ENCODE measurements at places on chromosomes 1 and 21. TPM values are rescaled to one million over a fixed set of nuclear protein-coding genes. Genes with fewer than 3 reads are reported as not detected.

LAMC2 gene
- total RNA-seq, result 1.5 TPM

HTR6 gene
- 4.3 TPM for total RNA-seq

FAM72B gene
- total RNA-seq, result 13.6 TPM

KIF14 gene
- 13.8 TPM for total RNA-seq

SPRR4 gene
- not detected for total RNA-seq

ATP6V1G3 gene
- not detected for total RNA-seq

- H3K27me3 ChIP-seq, result no peaks in the 10 kb centered on the region
- H3K4me1 ChIP-seq, result no peaks in the 10 kb centered on the region
- DNase-seq, result no peak
- no peak overlapping the region for H3K4me3 ChIP-seq
These were observed 233.1 kb upstream of the VAMP3 start for GRCh38 chr1:7538033-7538432.

DNA sequence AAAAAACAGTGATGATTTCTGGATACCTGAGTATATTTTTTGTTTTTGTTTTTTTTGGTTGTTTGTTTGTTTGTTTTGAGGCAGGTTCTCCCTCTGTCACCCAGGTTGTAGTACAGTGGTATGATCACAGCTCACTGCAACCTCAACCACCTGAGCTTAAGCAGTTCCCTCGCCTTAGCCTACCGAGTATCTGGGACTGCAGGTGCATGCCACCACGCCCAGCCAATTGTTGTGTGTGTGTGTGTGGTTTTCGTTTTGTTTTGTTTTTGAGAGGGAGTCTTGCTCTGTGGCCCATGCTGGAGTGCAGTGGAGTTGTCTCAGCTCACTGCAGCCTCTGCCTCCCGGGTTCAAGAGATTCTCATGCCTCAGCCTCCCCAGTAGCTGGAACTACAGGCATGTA lies 55.3 kb upstream of the RCC1 start:
- H3K4me3 ChIP-seq, result no peak overlapping the region
- no peaks in the 10 kb centered on the region for H3K27me3 ChIP-seq
- H3K27ac ChIP-seq, result no peak overlapping the region
- DNase-seq, result no peak
- H3K36me3 ChIP-seq, result no peaks in the 10 kb centered on the region
- peaks cover 21% of the 10 kb centered on the region for H3K4me1 ChIP-seq

DNA sequence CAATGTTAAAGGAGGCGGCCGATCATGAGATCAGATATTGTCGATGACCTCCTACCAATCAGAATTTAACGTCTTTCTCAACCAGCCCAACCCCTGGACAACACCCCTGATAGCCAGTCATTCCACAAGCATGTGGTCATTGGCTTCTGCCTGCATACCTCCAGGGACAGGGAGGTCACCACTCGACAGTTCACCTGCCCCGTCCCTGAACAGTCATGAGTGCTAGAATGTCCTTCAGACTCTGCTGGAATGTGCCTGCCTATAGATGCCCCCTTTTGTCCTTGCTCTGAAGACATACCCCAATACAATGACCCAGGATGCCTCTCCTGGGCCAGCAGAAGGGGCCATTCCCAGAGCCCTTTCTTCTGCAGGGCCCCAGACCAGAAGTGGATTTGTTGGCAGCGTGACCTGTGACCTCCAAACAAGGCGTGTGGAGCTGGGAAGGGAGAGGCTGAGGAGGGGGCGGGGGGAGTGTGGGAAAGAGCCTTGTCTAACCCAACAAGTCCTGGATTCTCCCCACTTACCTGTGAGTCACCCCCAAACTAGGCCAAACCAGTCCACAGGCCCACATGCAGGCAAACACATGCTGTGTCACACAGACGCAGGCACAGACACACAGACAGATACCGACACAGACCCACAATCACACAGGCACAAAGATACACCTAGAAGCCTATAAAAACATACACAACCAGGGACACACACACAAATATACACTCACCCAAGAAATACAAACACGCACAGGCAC lies 2.2 kb downstream of the CRYBG2 start:
- H3K36me3 ChIP-seq, result no peaks in the 10 kb centered on the region
- no peaks in the 10 kb centered on the region for H3K4me1 ChIP-seq
- no peaks in the 10 kb centered on the region for H3K27me3 ChIP-seq
- DNase-seq, result no peak
- H3K27ac ChIP-seq, result no peak overlapping the region

GRCh38 chr1:194081444-194081843 lies 895.0 kb upstream of the B3GALT2 start:
- no peak overlapping the region for H3K27ac ChIP-seq
- H3K27me3 ChIP-seq, result no peaks in the 10 kb centered on the region
- DNase-seq, result no peak

DNA sequence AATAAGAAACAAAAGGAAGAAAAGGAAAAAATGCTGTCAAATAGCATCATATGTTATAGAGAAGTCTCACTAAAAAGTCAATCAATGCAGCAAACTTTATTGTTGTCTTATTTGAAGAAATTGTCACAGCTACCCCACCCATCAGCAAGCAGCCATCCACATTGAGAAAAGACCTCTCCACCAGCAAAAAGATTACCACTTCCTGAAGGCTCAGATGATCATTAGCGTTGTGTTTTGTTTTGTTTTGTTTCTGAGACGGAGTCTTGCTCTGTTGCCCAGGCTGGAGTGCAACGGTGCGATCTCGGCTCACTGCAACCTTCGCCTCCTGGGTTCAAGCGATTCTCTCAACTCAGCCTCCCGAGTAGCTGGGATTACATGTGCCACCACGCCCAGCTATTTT lies 29.0 kb downstream of the ATP2B4 start:
- no peak overlapping the region for H3K27ac ChIP-seq
- no peaks in the 10 kb centered on the region for H3K27me3 ChIP-seq
- H3K36me3 ChIP-seq, result no peaks in the 10 kb centered on the region
- DNase-seq, result no peak
- peaks cover 17% of the 10 kb centered on the region for H3K4me1 ChIP-seq

DNA sequence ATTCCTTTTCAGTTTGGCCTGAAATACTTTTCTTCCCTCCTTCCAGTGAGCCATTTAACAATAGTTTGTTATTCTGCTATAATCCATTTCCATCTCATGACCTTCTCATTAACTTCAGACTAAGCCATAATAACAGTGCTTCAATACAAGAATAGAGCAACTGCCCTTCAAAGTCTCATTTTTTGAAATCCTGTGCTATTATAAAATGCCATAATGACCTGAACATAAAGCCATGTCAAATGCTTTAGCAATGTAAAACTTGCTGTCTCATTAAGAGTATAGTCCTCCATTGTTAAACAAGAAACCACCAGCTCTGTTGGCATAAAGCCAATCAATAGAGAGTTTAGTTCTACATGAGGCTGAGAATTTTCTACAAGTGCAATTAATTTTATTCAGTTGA lies 9.6 kb upstream of the PIGK start:
- H3K4me3 ChIP-seq, result no peak overlapping the region
- H3K27me3 ChIP-seq, result no peaks in the 10 kb centered on the region

DNA sequence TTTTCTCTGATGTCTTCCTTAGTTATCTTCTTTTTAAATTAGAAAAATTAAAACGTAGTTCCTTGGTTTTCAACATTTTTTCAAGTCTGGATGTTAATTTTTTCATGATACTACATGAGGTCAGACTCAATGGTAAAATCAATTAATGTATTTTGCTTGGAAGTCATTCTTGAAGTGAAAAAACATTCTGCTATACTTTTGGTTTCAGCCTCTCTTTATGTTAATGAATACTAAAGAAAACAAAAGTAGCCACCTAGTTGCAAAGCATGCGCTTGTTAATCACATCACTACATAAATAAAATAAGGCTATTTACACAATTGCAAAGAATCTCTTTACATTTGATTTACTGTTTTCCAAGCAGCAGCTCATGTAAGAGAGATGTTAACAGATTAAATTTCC lies 170.4 kb downstream of the LIPI start:
- DNase-seq, result no peak
- no peaks in the 10 kb centered on the region for H3K27me3 ChIP-seq
- H3K27ac ChIP-seq, result no peak overlapping the region
- no peaks in the 10 kb centered on the region for H3K36me3 ChIP-seq
- no peak overlapping the region for H3K4me3 ChIP-seq

- H3K4me3 ChIP-seq, result no peak overlapping the region
- no peak overlapping the region for H3K27ac ChIP-seq
- no peak for DNase-seq
- no peaks in the 10 kb centered on the region for H3K4me1 ChIP-seq
- H3K36me3 ChIP-seq, result no peaks in the 10 kb centered on the region
These were observed 243.7 kb downstream of the PBX1 start for GRCh38 chr1:164802529-164803282.
